ENCODE measurements at places on chromosomes 6 and 20.
A peak's percentile ranks its signal among the peaks of the same experiment; 100 is the strongest.

- peak; percentile 29 for DNase-seq
Measured at GRCh38 chr20:2849529-2849928, 9.0 kb downstream of the VPS16 start.

GRCh38 chr20:56968376-56969048, 297.9 kb downstream of the BMP7 start:
- no peak for DNase-seq

DNA sequence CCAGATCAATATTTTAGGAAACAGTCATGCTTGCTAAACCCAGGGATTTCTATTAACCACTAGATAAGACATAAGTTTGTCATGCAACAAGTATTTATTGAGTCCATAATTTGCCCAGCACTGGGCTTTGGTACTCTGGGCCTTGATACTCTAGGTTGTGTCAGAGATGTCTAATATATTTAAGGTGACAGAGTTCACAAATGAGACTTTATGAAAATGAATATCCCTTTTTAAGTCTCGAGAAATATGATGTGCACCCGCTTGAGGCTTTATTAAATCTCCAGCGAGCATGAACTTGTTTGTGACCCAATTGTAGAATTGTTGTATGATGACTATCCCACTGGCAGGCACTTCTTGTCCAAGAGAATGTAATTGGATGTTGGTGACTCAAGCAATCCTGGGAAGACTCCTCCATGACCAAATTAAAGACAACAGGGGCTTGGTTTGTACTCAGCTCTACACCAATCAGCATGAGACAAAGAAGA, 109.2 kb downstream of the ESR1 start:
- DNase-seq, result no peak

DNA sequence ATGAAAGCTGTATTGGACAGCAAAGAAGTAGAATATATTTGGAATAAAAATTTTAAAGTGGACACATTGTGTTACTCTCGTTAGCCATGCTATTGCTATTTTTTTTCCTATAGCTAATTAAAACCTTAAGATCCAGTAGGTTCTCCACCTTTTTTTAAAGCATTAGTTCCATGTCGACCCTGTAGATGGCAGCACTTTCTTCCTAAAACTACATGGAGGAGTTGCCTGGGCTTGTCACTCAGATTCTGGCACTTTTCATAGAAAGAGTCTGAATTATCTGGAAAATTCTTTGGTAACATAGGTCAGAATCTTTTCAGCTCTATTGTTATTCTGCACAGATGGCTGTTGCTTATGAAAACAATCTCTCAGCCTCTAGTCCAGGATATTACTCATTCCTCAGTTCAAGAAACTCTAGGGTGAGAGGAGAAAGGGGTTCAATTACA, 42.0 kb upstream of the ESR1 start:
- peak; percentile 57 for DNase-seq

DNA sequence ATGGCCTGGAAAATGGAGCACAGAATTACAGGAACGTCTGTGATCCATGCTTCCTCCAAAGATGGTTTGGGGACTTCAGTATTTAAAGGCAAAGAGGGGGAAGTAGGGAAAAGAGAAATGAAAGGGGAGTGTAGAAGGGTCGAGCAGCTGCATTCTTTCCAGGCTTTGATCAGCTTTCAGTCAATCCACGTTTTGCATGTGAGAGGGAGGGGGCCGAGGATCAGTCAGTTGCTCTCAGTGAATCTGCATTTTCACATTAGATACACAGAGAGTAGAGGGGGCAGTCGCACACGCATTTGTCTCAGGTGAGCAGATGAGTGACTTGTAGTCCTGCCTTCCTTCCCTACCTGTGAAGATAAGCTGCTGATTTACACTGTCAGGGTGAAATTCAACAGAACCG, 78.8 kb downstream of the FOXF2 start:
- no peak for DNase-seq

DNA sequence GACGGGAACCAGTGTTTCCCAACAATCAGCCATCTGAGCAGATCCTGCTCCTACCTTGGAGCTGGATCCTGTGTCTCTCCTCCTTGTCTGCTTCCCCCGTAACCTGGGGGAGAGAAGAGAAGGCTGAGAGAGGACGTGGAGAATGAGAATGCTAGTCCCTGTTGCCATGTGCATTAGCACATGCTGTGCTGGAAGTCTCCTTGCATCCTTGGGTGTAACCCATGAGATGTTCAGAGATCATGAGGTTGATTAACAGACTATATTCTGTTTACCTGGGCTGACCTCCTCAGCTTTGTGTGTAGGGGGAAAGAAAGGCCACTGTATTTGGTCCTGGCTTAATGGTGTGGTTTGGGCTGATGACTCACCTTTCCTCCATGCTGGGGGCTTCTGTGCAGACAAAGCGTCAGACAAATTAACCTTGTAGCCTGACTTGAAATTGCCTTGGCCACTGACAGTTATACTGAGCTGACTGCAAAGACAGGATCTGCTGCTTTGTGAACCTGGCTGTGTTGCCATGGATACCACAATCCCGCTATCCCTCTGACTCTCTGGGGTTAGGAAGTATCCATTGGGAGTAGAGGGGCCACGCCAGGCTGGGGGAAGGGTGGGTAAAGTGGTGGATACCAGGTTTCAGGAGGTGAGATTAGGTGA, 243.7 kb upstream of the CHD6 start:
- DNase-seq, result no peak

- no peak for DNase-seq
Measured at GRCh38 chr6:150298676-150299075, 70.1 kb upstream of the IYD start.

DNA sequence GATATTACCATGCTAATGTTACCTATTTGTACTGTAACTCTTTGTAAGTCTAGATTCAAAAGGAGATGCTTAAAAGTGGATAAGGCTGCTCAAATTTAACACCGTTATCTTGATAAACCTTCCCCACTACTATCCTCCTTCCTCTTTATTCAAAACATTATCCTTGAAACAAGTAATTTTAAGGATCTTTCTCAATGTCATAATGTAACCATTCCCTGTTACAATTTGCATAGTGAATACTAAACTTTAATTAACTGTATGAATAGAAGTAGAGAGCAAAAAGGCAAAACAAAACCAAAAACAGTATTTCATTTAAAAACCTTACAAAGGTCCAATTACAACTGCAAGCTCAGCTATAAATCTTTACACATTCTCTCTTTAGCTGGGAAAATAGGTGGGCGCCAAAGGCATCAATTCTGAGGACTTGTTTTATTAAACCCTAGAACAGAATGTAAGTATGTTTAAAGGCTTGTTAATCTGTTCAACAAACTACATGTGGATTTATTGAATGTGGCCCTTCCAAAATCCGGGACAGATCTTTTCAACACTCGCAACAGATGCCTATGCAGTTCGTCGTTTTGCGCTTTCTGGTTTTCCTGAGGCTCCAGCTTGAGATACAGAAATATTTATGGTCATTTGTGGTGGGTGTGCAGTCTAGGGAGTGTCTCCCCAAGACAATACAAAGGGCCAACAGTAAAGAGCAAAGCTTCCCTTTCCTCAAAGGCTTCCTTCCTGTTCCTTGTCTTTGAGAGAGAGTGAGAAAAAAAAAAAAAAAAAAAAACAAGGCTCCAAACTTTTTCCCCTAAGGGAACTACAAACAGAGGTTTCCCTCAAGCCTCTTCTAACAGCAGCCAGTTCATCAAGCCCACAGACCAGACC, 15.1 kb downstream of the KIF13A start:
- DNase-seq, result no peak
